HFF-Myc (cell line): ENCODE measurements at places on chromosomes 5 and 9.

GRCh38 chr5:100186181-100186580, 349.0 kb upstream of the FAM174A start:
- DNase-seq = no peak

- no peak for DNase-seq
Measured at GRCh38 chr9:83972286-83972685, 7.7 kb downstream of the HNRNPK start.

- no peak for DNase-seq
Measured at GRCh38 chr9:35370241-35370640, 119.7 kb upstream of the RUSC2 start.

DNA sequence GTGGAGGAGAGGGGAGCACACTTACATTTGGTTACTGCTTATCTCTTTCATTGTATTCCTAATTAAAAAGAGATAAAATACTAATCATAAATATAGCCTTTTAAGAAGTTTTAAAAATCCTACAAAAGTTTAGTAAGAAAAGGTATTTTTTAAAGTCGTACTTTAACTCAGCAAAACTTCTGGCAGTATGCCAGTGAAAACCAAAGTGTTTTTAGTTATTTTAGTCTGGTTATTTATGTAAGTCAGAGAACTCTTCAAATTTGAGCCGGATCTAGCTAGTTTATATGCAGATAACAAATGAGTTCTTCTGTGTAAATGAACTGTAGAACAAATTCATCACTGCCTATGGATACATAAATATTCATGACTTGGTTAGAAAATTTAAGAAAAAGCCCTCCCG, 36.5 kb upstream of the ANKDD1B start:
- DNase-seq = no peak

DNA sequence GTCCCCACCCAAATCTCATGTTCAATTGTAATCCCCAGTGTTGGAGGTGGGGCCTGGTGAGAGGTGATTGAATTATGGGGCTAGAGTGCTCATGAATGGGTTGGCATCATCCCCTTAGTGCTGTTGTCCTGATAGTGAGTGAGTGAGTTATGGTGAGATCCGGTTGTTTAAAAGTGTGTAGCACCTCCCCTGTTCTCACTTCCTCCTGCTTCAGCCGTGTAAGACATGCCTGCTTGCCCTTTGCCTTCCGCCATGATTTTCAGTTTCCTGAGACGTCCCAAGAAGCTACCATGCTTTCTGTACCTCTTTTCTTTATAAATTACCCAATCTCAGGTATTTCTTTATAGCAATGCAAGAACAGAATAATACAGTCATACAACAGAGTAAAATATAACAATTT, 742 bp upstream of the LECT2 start:
- DNase-seq = no peak
